ENCODE measurements at places on chromosomes 13 and 19.

GRCh38 chr13:77741597-77741972 lies 44.1 kb downstream of the SLAIN1 start:
- DNase-seq: no peak

- DNase-seq: peak; percentile 36
Observed at GRCh38 chr19:42129399-42130253, 2.6 kb downstream of the POU2F2 start.

DNA sequence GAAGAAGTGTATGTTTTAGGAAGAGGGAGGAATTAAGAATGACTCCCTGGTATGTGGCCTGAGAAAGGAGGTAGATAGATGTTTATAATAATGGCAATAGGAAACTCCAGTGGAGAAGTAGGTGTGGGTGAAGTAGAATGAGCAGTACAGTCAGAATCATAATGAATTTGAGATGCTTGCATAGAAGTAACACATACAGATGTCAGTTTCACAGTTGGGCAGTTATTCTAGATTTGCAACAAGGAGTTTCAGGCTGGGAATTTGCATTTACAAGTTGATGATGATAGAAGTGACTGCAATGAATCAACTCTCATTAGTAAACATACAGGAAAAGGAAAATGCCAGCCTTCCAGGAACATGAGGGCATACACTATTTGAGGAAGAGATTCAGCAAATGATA lies 149.0 kb downstream of the SLITRK1 start:
- no peak for DNase-seq

- DNase-seq: no peak
Observed at GRCh38 chr19:57165846-57166245, 1.4 kb downstream of the DUXA start.

GRCh38 chr19:46000491-46001246 lies 5.4 kb downstream of the CCDC61 start:
- peak; percentile 88 for DNase-seq

- DNase-seq: no peak
Observed at GRCh38 chr13:24684600-24684998, 4.4 kb downstream of the ATP12A start.

- no peak for DNase-seq
Observed at GRCh38 chr13:52804202-52804641, 44.2 kb downstream of the PCDH8 start.

DNA sequence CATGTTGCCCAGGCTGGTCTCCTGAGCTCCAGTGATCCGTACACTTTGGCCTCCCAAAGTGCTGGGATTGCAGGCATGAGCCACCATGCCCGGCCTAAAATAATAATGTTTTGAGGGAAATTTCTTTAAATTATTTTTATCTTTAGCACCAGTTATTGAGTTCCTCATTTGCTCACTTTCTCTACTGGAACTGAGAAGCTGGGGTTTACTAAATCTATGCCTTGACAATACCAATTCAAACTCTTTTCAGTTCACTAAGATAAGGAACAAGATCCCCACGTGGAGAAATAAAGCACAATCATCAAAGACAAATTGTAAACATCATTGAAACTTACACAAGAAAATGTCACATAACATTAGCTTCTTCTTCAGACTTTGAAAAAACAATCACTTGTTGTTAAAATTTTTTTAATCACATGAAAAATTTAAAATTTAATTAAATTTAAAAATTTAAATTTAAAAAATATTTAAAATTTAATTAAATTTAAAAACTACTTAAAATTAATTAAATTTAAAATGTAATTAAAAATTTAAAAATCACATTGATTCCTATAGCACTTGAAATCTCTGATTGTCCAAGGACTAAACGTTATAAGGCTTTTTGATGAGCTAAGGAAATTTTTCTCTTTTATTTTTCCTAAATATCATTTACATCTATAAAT lies 25.2 kb upstream of the XPO4 start:
- DNase-seq: no peak

GRCh38 chr19:4776436-4777211 lies 14.9 kb upstream of the FEM1A start:
- peak; percentile 40 for DNase-seq

- DNase-seq: no peak
Observed at GRCh38 chr19:7769171-7769570, 6.1 kb downstream of the CLEC4M start.

GRCh38 chr13:27011661-27012060 lies 159.9 kb downstream of the USP12 start:
- no peak for DNase-seq

DNA sequence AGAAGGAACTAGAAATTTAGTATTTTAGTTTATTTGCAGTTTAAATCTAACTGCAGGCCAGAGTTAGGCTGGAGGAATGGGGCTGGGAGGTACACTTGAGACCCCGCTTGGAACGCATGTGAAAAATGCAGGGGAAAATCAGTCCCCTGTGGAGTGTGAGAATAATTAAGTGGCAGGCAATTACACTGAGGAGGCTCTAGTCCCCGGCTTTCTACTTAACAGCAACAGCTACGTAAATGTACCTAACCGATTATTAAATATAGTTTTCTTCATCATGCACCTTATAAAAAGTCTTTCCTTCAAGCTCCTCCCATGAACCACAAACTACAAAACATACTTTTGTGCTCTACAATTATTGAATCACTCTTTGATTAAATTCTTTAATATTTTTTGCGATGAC lies 804 bp downstream of the ZNF708 start:
- DNase-seq: peak; percentile 82

GRCh38 chr13:101575581-101575980 lies 123.1 kb downstream of the ITGBL1 start:
- peak; percentile 33 for DNase-seq

GRCh38 chr13:106493533-106494220 lies 41.8 kb downstream of the EFNB2 start:
- DNase-seq: no peak

GRCh38 chr13:28568286-28568685 lies 73.4 kb upstream of the FLT1 start:
- DNase-seq: no peak

DNA sequence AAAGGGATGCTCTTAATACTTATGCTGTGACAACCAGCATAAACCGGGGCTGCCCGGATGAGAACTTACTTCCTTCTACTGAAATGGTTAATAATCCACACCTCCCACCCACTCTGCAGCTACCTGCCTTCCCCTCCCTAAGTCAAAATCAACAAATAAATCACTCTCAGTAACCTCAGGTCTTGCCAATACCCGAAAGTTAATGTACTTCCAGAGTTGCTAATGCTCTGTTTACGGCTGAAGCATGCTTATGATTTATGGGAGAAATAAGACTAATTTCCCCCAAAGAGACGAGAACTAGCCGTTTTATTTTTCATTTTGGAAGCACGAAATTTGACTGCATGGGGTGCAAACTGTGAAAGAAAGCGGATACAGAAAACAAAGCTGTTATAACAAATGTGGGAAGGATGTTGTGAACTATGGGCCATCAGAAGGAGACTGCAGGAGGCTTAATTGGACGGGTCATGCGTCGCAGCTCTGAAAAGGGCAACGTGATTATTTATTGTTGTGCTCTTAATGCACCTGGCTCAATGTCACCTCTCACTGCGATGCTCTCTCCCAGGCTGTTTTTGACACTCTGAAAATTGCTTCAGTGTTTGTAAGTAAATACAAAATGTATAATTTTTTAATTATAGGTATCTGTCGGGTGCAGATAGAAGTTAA lies 114.0 kb upstream of the SLC7A1 start:
- peak; percentile 90 for DNase-seq

DNA sequence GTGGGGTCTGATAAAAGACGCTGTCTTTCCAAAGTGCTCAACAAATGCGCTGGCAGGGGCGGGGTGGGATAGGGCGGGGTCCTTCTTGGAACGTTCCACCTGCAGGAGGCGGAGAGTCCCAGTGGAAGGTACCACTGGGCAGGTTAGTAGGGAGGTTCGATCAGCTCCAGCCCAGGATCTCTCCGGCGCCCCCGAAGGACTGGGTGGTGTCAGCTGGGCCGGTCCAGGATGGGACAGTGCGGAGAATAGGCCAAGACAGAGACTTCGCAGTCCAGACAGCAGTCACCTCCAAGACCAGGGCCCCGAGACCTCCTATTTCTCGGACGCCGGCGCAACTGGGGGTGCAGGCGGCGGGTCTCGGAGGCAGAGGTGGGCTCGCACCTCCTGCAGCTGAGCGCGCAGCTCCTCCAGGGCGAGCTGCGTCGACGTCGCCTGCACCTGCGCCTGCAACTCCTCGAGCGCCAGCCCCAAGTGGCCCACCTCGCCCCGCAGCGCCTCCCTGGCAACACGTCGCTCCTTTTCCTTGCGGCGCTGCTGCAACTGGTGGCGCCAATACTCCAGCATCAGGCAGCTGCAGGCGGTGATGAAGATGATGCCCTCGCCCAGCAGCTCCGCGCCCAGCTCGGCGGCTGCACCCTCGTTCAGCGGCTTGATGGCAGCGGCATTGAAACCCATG lies 21.6 kb downstream of the VASP start:
- DNase-seq: peak; percentile 94

DNA sequence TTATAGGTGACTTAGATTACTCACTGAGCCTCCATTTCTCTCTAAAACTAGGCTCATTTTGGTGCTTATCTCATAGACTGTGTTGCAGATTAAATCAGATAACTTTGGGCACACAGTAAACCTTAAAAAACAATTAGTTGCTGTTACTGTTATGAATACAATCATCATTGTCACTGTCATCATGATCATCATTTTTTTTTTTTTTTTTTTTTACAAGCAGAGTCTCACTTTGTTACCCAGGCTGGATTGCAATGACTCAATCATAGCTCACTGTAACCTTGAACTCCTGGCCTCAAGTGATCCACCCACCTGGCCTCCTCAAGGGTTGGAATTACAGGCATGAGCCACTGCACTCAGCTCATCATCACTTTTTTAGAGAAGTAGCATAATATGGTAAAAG lies 60.0 kb downstream of the VWA8 start:
- no peak for DNase-seq

GRCh38 chr19:19133985-19134384 lies 4.3 kb downstream of the TMEM161A start:
- no peak for DNase-seq

DNA sequence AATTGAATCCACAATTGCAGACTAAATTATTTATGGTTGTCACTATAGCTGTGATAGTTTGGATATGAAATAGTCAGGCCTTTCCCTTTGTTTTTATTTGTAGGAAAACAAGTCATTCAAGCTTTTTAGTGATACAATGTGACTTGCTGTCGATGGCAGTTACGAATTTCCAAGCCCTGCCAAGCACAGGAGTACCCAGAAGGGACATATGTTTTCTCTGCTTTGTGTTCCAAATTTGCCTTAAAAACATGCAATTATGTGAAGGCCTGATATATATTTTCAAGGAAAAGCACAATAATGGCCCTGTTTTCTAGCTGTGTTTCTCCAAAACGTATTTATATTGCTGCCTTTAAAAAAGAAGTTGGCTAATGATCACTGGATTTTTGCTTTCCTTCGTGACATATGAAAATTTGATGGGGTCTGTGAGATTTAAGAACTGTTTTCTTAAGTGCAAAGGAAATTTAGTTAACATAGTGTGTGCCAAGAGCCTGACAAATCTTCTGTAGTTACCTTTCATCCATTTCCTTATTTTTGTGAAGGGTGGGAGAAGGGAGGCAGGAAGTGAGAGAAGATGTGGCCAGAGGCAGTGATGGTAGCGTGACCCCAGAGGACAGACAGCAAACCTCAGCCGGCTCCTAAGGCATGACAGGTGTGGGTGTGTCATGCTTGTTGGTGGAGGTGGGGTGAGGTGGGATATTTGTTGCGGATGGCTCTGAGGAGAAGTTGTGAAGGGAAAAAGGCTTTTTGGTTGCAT lies 79.6 kb downstream of the TEX26 start:
- DNase-seq: peak; percentile 31

DNA sequence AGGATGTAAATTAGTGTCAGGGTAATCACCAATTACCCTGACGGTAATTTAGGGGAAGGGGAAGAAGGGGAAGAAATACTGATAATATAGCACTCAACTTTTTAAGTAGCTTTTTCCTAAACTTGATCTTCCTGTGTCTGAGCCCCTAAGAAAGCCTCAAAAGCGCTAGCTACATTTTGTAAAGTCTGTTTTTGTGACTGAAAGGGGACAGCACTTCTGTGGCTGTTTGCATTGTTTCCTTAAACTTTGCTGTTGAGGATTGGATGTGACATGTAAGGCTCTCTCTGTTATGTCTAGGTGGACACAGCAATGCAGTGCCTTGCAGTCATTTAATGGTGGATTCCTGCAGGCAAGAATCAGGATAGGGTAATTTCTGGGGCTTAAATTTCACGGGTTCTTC lies 42.8 kb downstream of the SPATA13 start:
- DNase-seq: peak; percentile 8

DNA sequence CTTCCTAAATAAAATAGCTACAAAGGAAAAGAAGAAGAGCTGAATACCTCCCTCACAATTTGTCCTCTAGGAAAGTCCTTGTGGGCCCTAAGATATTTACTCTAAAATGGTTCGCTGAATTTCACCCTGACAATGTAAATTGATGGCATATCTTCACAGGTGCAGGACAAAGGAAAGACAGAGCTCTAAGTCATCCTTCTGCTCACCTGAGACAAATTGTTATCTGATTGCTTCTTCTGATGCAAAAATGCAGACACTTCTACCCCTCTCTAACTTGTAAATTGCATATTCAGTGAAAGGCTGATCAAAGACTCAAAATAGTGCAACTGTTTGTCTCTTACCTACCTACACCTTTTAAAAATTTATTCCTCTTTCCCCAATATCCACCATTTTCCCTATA lies 747.2 kb upstream of the PRR20A start:
- no peak for DNase-seq

- DNase-seq: no peak
Observed at GRCh38 chr19:51226067-51226466, 1.2 kb downstream of the CD33 start.

DNA sequence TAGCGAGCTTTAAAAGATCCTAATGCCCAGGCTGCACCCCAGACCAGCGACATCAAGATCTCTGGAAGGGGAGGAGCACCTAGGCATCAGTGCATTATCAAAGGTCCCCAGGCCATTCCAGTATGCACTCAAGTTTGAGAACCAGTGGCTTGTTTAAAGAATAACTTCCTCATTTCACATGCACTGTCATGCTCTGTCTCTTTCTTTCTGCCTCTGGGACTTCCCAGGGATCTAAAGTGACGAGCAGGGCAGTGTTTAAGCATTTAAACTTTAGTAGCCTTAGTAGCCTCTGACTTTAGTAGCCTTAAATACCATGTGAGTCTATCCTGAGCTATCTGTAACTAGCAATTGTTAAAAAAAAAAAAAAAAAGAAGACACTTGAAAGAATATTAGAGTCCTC lies 8.9 kb upstream of the FARP1 start:
- no peak for DNase-seq

GRCh38 chr13:63643543-63643942 lies 2227.9 kb upstream of the PCDH20 start:
- no peak for DNase-seq

- no peak for DNase-seq
Observed at GRCh38 chr19:31013384-31014020, 335.7 kb downstream of the TSHZ3 start.

DNA sequence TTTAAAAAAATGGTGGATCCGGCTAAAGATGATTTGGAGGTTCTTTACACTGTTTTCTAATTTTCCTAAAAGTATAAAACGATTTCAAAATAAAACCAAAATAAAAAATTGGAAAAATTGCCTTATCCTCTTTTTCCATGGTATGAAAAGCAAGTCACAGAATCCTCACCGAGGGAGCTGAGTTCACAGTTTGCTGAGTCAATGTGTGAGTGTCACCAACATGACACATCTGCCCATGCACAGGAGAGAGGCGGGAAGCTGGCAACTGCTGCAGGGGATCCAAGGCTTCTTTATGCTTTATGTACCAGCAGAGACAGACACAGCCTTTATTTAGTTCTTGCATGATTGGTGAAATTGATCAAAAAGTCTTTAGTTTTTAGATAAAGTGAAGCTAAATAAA lies 157.8 kb downstream of the TNFSF13B start:
- no peak for DNase-seq

GRCh38 chr19:12270854-12271253 lies 23.8 kb downstream of the ZNF44 start:
- no peak for DNase-seq

- DNase-seq: no peak
Observed at GRCh38 chr19:11247391-11247790, 8.0 kb downstream of the ANGPTL8 start.
